ENCODE measurements at places on chromosomes 11 and 22. TPM values are rescaled to one million over a fixed set of nuclear protein-coding genes. Genes with fewer than 3 reads are reported as not detected.

Gene CABP4
- 0.55 TPM for total RNA-seq

- H3K4me1 ChIP-seq: peaks cover 8% of the 10 kb centered on the region
- no peak overlapping the region for H3K4me3 ChIP-seq
- H3K27me3 ChIP-seq: no peaks in the 10 kb centered on the region
- no peak overlapping the region for H3K27ac ChIP-seq
- DNase-seq: peak; percentile 65
- peaks cover 6% of the 10 kb centered on the region for H3K36me3 ChIP-seq
These were observed 45.8 kb downstream of the MIAT start for GRCh38 chr22:26702906-26703830.

GRCh38 chr11:115885535-115886421 lies 381.6 kb upstream of the CADM1 start:
- DNase-seq: no peak
- no peaks in the 10 kb centered on the region for H3K27me3 ChIP-seq
- no peaks in the 10 kb centered on the region for H3K36me3 ChIP-seq
- H3K4me3 ChIP-seq: no peak overlapping the region
- no peak overlapping the region for H3K27ac ChIP-seq
- H3K4me1 ChIP-seq: no peaks in the 10 kb centered on the region

Gene RHBDD3
- total RNA-seq: 33.1 TPM

Gene UBTFL1
- not detected for total RNA-seq

Gene FAM180B
- not detected for total RNA-seq

Gene RCOR2
- 1.2 TPM for total RNA-seq

DNA sequence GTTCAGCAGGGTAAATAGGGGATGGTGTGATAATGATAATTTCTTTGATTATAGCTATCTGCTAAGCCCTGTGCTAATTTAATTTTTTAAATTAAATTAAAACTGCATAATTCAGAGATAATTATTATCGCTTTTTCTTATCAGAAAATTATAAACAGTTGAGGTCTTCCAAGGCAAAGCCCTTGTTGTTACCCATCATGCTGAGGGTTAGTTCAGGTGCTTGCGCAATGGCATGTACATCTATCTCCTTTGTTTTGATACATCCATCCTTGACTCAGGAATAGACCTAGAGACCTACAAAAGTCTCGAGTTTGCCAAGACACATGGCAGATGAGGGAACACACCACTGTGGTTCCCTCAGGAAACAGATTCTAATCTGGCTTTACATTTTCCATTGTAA lies 737.6 kb downstream of the DLG2 start:
- no peaks in the 10 kb centered on the region for H3K27me3 ChIP-seq
- H3K27ac ChIP-seq: no peak overlapping the region
- H3K4me3 ChIP-seq: no peak overlapping the region

GRCh38 chr22:33389936-33390335 lies 331.8 kb upstream of the SYN3 start:
- no peaks in the 10 kb centered on the region for H3K27me3 ChIP-seq
- no peak overlapping the region for H3K27ac ChIP-seq
- H3K4me3 ChIP-seq: no peak overlapping the region
- no peaks in the 10 kb centered on the region for H3K4me1 ChIP-seq
- no peaks in the 10 kb centered on the region for H3K36me3 ChIP-seq

GRCh38 chr11:44885065-44885810 lies 65.4 kb downstream of the TP53I11 start:
- H3K4me3 ChIP-seq: no peak overlapping the region
- H3K27me3 ChIP-seq: peaks cover 16% of the 10 kb centered on the region
- DNase-seq: no peak
- no peak overlapping the region for H3K27ac ChIP-seq
- no peaks in the 10 kb centered on the region for H3K4me1 ChIP-seq

All from PC-3 (cell line).